ENCODE measurements at places on chromosomes 13 and 19.

DNA sequence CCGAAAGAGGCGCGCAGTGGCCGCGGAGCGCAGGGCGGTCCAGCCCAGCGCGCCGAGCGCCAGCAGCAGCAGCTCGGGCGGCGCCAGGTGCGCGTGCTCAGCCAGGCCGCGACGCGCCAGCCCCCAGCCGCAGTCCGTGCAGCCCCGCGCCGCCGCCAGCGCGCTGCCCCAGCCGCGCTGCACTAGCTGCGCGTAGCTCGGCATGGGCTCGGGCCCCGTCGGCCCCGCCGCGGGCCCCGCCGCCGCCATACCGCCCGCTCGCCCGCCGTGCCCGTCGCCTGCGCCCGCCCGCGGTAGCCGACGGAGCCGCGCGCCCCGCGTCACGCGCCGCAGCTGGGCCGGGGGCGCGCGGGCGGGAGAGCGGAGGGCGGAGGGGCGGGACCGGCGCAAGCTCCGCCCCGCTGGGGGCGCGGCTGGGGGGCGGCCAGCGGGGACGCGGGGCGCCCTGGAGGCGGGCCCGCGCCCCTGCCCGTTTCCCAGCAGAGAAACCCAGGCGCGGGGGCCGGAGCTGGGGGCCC lies at the start of gene CERS1:
CERS1 (minus strand) TSS at position 335 of the 518 bp plus-strand sequence; CDS start at position 249, 86 bp downstream.
- no peak for DNase-seq

DNA sequence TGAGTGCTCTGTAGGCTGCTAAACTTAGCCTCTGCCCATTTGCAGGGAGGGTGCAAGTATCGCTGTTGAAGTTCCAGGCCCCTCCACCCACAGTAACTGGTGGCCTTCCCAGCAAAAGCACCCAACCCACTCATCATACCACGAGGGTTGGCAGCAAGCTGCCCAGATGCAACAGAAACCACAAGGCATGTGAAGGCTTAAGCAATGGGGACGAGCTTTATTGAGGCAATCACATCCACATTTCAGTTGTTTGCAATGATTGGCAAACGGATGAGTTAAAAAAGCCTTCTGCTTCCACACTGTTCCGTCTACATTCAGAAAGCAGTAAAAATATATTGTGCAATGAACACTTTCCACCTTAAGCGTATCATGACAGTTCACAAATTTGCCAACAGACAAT lies 10.3 kb downstream of the GJB6 start:
- DNase-seq: no peak

GRCh38 chr19:10404888-10405820 lies 1.8 kb upstream of the CDC37 start:
- DNase-seq: no peak

GRCh38 chr19:33424181-33424580 lies 50.7 kb downstream of the CEBPG start:
- DNase-seq: no peak

- DNase-seq: no peak
These were observed 168.3 kb upstream of the SLITRK1 start for GRCh38 chr13:84050536-84050935.

- DNase-seq: no peak
These were observed 1.0 kb upstream of the TM6SF2 start for GRCh38 chr19:19274146-19274545.

DNA sequence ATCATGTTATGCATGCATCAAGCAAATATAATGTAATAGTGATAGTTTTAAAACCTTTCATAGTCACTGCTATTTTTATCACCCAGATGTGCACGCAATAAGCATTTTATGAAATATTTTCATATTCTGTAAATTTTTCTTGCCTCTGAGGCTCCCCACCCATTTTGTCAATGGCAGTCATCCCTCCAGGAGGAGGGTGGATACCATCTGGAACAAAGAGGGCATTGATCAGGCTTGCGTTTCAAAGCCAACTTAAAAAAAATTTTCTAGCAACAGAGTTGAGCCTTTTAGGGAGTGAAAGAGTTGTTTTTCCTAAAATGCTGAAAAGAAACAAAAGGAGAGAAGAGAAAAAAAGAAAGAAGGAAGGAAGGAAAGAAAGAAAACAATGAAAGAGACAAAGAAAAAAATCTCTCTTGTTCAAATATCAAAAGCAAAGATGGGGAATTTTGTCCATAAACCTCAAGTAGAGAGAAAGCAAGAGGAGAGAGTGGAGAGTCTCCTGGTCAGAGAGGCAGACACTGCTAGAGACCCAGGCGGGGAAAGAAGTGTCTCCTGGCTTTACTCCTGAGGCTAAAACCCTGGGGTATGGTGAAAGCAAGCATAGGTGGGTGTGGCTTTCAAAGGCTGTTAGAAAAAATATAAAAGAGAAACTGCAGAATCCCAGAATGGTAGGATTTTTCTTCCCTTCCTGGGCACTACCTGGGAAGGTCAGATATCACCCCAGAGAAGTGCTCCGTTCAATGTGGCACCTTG lies 63.6 kb upstream of the KLF12 start:
- DNase-seq: no peak

DNA sequence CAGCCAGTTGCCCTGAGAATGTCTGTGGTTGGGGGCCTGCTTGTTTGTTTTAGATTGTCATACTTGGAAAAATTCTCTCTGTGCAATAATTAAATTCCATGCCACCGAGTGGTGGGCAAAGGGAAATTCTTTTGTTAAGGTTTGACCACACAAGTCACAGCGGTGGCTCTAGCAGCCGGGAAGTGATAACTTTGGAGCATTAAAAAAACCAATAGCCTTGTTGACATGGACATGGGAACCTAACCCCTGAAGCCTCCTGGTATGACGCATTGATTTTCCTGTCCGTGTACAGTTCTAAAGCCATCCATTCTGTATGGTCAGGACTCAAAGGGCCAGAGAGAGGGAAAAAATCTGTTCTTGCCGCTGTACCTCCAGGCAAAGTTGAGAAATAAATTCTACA lies 384.9 kb upstream of the ZNF507 start:
- DNase-seq: no peak

DNA sequence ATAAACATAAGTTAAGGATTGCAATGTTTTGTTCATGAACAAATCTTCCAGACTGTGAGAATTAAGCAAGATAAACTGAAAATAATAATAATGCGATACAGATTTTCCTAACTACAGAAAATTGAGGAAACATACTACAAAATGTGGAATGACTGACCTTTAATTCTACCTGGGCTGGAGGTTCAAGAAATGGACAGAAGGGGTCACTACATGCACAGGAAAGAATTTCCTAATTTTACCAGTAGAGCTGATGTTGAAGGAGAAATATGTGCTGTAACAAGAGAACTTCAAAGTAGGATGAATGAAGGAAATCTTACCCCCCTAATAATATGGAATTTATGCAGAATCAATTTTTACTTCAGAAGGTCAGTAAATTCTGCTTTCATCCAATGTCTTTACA lies 62.3 kb downstream of the ZNF627 start:
- DNase-seq: no peak

- DNase-seq: no peak
These were observed 1.4 kb downstream of the USP12 start for GRCh38 chr13:27170221-27170515.

GRCh38 chr13:80931118-80931517 lies 590.2 kb upstream of the SPRY2 start:
- no peak for DNase-seq

- no peak for DNase-seq
These were observed 18.2 kb downstream of the GSX1 start for GRCh38 chr13:27810461-27810860.

DNA sequence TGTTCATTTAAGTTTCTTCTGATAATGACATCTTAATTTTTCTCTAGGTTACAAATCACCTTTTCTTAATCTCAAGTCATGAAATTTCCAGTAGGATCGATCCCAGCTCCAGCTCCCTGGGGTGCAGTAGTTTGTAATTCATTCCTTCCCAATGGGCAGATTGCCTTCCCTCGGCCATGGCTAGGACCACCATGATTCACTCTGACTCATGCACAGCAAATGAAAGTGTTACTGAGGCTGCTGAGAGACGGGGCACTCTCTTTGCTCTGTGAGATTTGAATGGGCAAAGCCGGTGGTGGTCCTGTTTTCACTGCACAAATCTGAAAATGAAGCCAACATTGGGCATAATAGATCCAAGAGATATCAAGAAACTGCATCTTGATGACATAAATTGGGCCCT lies 202.8 kb upstream of the IRS2 start:
- DNase-seq: no peak

DNA sequence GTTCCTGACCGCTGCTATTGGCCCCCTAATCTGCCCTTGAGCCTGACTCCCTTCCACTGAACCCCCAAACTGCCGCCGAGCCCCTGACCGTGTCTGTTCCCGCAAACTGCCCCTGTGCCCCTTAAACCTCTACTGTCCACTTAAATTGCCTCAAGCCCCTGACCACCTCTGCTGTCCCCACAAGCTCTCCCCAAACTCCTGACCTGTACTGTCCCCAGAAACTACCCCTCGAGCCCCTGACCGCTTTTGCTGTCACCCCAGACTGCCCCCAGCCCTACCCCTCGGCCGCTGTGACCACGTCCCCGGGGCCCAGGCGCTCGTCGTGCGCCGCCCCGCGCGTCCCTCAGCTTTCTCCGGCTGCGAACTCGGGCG lies 382 bp downstream of the ZNF77 start:
- no peak for DNase-seq

Data from uterus (tissue), 4 donors.